ENCODE measurements at places on chromosomes 12 and 14. TPM values are rescaled to one million over a fixed set of nuclear protein-coding genes. Genes with fewer than 3 reads are reported as not detected.

GRCh38 chr12:55901881-55902490 lies 25.7 kb downstream of the PYM1 start:
- no peak for DNase-seq

DNA sequence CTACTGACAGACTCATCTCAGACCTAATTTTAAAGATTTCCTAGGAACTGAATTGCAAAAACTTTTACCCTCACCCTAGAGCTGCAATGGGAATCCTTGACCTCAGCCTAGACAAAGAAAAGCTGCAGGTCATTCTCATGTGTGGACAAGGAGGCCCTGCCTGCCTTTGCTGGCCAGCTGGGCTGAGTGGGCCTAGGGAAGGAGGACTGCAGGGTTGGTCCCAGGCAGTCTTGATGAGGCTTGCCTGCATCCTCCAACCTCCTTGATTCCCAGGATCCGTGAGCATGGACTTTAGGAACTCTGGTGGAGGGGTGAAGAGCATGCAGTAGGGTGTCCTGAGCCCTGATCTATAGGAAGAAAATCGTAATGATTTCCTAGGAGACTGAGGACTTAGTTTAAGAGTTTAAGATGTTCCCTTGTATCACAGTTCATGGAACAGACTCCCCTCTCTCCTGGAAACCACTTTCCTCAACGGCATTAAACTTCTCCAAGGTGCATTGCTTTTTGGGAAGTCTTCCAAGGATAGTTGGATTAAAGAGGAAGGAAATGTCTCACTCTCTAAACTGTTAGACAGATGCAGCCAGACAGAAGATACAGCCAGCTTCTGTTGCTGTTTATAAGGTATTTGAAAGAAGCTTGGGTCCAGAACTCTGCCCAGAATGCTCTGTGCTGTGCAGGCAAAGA lies 55.4 kb upstream of the DDX11 start:
- DNase-seq: no peak

- DNase-seq: no peak
Measured at GRCh38 chr14:89811954-89812575, 142.5 kb downstream of the EFCAB11 start.

- DNase-seq: no peak
Measured at GRCh38 chr14:54117924-54118323, 161.3 kb upstream of the BMP4 start.

DNA sequence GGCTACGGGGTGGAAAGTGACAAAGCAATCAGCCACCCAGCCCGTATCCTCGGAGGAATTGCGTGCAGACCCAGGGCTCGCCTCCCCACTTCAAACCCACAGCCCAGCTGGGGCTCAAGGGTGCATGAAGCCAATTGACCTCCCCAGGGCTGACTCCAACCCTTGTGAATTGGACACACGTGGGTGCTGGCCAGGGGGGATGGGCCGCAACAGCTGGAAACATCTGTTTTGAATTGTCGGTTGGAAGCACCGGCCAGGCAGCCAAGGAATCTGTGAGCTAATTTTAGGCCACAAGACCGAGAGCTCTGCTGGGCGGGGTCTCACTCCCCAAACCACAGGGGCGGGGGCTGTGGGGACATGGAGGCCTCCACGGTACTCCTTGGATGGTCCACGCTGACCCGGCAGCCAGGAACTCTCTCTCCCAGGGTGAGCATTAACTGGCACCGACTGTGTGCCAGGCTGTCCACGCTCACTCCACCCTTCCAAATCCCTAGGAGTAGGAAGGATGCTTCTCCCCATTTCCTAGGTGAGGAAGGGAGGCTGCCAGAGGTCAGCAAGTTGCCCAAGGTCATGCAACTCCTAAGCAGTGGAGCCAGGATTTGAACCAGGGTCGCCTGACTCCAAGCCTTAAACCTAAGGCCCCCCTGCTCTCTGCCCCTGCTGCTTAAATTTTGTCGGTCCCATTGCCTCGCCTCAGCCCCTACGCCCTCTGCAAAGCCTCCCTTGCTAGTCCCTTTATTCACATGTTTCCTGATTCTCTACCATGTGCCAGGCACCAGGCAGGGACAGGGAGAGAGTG lies 11.9 kb upstream of the TMEM119 start:
- peak; percentile 83 for DNase-seq

Gene PROX2
- total RNA-seq: not detected

DNA sequence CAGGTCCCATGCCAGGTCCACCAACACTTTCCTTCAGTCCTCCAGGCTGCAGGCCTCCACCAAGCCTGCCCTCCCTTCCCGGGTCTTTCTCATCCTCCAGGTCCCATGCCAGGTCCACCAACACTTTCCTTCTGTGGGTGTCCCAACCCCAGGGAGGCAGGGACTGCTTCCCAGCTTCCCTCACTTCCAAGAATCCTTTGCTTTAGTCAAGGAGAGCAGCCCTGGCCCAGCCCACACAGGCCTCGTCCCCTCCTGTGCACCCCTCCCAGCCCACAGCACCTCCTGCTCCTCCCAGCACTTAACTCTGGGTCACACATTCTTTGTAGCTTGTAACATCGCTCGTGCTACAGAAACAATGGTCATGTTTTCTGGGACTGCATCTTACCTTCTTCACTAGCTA lies 72.9 kb downstream of the TESC start:
- no peak for DNase-seq

DNA sequence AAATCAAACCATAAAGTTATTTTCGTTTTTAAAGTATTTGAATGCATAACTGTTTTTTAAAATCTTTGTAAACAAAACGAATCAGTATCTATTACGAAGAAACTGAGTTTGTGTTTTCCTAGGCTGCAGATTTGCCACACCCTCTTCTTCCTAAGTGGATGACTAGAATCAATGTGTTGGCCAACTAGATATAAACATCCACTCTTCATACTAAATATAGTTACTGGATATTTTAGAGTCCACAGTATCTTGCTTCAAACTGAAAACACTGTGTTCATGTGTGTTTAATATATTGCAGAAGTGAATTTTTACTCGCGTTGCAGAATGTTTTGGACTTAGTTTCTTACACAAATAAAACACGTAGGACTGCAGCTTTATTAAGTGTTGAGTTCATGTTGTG lies 63.2 kb downstream of the KLHL28 start:
- DNase-seq: no peak

DNA sequence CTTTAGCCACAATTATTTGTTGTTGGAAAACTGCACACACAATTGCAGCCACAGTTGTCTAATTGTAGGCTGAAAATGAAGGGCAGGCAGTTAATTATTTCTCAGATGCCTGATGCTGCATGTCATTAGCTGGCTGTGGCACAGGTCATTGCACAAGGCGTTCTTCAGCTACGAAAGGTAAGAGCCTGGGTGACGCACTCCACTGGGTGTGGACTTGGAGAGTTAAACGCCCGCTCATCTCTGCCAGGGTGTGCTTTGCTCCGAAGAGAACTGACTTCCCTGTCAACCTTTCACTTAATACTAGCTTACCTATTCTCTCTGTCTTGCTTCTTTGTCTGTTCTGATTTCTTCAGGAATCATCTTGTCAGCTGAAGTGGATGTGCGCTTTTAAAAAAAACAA lies 91.4 kb upstream of the CPM start:
- DNase-seq: peak; percentile 26

GRCh38 chr12:118548887-118549509 lies 172.6 kb downstream of the SUDS3 start:
- DNase-seq: no peak

Gene RNASE12
- not detected for total RNA-seq

- DNase-seq: no peak
Measured at GRCh38 chr14:51939226-51939625, 50.1 kb upstream of the RTRAF start.

GRCh38 chr14:89502966-89503365 lies 85.9 kb upstream of the FOXN3 start:
- no peak for DNase-seq

- DNase-seq: no peak
Measured at GRCh38 chr14:90444077-90444696, 47.4 kb downstream of the CALM1 start.

Gene SIRT4
- total RNA-seq: 1.1 TPM

GRCh38 chr12:4273273-4273651 lies 300 bp upstream of the CCND2 start:
- DNase-seq: no peak

Gene LBHD2
- not detected for total RNA-seq

DNA sequence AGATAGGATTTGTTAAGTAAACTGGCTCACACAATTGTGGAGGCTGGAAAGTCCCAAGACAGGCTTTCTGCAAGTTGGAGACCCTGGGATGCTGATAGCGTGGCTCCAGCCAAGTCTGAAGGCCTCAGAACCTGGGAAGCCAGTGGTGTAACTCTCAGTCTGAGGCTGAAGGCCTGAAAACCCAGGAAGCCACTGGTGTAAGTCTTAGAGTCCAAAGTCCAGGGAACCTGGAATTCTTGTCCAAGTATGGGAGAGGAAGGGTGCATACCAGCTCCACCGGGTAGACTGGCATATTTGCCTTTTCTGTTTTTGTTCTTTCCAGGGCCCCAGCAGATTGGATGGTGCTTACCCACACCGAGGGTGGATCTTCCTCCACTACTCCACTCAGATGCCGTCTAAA lies 18.1 kb downstream of the GMFB start:
- DNase-seq: no peak

DNA sequence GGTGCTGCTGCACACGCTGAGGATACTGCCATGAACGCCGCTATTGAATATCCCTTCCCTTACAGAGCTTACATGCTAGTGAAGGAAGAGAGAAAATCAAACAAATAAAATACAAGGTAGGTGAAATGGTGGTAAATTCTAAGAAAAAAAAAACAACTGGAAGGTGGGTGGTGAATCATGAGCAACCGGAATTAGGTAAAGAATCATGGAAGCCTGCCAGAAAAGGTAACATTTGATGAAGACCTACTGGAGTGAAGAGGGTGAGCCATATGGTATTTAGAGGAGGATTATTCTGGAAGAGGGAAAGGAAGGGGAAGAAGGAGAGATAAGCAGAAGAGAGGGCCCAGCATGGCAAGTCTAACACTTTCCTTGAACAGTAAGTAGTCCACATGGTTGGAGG lies 76.1 kb downstream of the LRIG3 start:
- no peak for DNase-seq

- no peak for DNase-seq
Measured at GRCh38 chr12:26612203-26612602, 220.8 kb downstream of the ITPR2 start.
